Stimulated activated CD4-positive, alpha-beta T cell treated with anti-CD3 and anti-CD28 coated beads, Interleukin-15, amount 100 ng/mL, for 1 hour (primary cell): ENCODE measurements at places on chromosomes 11 and 22.

GRCh38 chr11:58845386-58845785 lies 882 bp upstream of the GLYATL2 start:
- DNase-seq = no peak

DNA sequence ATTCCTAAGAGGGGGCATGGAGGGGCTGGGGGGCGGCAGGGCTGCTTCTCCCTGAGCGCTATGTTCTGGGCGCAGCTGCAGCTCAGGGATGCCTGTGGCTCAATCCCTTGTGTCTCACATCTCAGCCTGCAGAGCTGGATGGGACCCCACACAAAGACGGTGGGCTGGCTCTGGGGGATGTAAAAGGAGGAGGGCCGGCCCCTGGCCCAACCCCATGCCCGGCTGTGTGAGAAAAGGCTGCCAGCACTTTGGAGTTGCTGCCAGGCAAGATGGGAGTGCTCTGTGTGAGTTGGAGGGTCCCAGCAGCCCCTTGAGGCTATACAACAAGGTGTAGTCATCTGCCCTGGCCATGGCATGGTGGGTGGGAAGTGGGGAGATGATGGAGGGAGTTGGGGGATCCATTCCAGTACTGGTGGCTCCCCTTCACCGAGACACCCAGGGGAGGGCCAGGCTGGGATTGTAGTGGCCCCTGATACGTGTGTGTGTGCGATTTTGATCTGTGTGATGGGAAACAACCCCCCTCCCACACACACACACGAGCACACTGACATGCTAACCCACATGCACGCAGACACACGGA lies 1.3 kb upstream of the TBX10 start:
- no peak for DNase-seq

- no peak for DNase-seq
Observed at GRCh38 chr11:128343135-128343514, 244.2 kb downstream of the ETS1 start.

GRCh38 chr11:63937713-63938478 lies 906 bp upstream of the NAA40 start:
- DNase-seq = no peak
